BJ (cell line): ENCODE measurements at places on chromosomes 7 and 10.

GRCh38 chr10:125343118-125343925 is 183.0 kb upstream of the CTBP2 start:
- no peak for DNase-seq

GRCh38 chr7:151549644-151550043 is 29.9 kb upstream of the RHEB start:
- no peak for DNase-seq

DNA sequence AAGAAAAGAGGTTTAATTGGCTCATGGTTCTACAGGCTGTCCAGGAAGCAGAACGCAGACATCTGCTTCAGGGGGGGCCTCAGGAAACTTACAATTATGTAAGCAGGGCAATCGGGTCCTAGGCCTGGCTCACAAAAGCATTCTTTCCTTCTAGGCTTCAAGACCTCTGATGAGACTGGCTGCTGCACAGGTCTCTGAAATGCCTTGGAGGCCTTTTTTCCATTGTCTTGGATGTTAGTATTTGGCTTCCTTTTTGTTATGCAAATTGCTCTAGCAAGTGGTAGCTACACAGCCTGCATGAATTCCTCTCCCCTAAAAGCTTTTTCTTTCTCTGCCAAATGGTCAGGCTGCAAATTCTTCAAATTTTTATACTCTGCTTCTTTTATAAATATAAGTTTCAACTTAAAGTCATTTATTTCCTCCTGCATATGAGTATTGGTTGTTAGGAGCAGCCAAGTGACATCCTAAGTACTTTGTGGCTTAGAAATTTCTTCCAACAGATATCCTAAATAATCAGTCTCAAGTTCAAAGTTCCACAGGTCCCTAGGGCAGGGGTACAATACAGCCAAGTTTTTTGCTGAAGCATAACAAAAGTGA is 83.1 kb upstream of the SEMA3A start:
- no peak for DNase-seq

DNA sequence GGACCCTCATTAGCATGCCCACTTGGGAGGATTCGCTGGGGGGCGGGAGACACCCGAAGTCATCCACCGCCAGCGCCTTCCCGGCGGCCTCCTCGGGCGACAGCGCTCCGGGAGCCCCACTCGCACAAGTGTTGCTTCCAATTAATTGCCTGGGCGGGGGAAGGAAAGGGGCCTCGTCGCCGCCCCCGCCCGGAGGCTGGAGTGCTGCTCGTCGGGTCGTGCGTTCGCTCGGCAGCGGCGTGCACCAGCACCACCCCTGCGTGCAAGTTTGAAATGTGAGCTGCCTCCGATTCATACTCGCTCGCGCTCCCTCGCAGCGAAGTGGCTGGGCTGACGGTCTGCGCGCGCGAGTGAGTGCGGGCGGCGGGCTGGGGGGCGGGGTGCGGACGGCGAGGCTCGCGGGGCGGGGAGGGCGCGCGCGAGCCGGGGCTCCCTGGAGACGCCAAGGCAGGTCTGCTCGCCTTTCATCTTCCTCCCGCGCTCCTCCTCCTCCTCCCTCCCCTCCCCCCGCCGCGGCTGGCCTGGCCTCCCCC is 104.6 kb upstream of the PPIF start:
- no peak for DNase-seq

- DNase-seq: no peak
Measured at GRCh38 chr7:106010866-106011265, 47.8 kb downstream of the CDHR3 start.

- DNase-seq: no peak
Measured at GRCh38 chr7:93301736-93302135, 69.6 kb downstream of the VPS50 start.

- no peak for DNase-seq
Measured at GRCh38 chr10:65846541-65846940, 1079.3 kb upstream of the LRRTM3 start.

GRCh38 chr7:32256811-32257210 is 186.6 kb upstream of the PDE1C start:
- DNase-seq: no peak

DNA sequence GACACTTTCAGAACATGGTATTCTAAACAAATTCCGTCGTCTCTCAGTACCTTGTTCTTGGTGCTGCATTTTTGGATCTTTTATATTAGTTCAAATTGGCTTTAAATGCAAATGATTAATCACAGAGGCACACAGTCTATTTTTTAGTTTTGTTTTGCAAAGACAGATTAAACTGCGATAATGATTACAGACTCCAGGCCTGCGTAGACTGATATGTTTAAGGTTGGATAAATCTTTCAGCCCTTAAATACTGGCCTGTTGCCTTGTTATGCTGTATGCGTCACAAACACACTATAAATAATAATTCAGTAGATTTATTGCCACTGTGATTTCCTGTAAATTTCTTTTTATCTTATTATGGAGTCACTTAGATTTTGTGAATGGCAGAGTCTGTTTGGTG is 19.3 kb downstream of the CACNB2 start:
- DNase-seq: no peak

DNA sequence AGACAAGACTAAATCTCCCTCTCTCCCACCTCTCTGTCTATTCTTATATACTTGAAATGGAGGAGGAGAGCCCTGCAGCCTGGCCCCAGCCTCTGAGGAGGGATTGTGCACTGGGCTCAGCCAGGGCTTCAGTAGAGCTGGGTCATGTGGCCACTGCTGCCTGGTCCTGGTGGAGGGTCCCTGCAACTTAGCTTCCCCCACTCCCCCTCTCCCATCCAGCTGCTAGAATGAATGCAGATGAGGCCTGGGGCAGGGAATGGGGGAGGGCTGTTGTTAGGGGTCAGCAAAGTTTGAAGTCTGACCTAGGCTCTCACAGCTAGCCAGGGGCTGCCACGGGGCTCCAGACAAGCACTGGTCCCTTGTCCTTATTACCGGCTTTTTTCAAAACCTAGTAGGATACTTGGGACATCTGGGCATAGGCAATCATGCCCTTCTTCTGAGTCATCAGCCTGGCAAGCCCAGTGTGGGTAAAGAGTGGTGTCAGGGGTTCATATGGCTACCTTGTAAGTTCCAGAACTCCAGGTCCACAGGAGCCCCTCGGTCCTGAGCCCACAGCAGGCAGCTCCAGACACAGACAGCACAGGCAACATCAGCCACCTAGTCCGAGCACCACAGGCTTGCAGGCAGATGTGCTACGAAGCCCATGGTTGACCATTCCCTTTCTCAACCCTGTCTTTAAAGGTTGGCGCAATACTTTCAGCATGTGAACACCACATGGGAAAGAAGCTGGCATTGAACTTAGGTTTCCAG is 12.8 kb upstream of the CXCL12 start:
- DNase-seq: no peak

GRCh38 chr7:16916738-16917137 is 35.0 kb upstream of the AGR3 start:
- DNase-seq: no peak

- no peak for DNase-seq
Measured at GRCh38 chr10:89750441-89750840, 49.1 kb downstream of the KIF20B start.

DNA sequence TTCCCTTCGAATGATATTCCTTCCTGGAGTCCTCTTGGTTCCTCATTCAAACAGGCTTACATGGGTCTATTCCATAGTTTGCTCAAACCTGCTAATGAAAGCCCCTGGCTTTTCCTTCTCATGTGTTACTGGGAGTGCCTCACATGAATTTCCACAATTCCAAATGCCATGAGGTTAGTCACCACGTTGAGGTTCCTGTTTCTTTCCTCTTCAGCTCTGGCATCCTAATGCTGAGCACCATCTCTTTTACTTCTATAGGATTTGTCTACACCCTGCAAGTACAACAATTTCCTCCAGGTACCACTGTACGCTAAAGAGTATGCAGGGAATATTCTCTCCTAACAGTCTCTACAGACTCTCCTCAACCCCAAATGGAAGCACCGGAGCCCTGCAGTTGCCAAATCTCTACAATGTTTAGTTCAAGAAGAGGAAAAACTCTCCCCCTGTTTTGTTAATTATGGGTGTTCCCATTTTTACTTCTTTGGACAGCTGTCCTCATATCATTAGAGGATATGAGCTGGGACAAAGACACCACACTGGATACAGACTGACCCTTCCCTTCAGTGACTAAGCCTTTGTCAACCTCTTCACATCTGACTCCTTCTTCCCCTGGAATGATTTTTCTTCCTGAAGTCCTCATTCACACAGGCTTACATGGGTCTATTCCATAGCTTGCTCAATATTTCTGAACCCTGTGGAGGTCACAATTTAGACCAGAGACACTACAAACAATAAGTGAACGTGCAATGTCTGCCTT is 145.8 kb upstream of the BET1 start:
- DNase-seq: no peak

DNA sequence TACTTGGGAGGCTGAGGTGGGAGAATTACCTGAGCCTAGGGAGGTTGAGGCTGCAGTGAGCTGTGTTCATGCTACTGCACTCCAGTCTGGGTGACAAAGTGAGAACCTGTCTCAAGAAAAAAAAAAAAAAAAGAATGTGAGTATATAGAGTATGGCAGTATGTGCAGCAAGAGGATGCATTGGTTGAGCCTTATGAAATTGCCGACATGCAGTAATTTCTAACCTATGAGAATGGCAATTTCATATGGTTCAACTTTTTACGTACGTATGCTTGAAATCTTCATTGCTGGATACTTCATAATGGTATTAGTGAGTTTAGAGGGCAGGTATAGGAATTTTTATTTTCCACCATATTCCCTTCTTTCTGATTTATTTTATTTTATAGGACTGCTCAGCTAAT is 4.6 kb upstream of the FAM133B start:
- no peak for DNase-seq

- DNase-seq: no peak
Measured at GRCh38 chr10:4249841-4250586, 465.0 kb upstream of the KLF6 start.

DNA sequence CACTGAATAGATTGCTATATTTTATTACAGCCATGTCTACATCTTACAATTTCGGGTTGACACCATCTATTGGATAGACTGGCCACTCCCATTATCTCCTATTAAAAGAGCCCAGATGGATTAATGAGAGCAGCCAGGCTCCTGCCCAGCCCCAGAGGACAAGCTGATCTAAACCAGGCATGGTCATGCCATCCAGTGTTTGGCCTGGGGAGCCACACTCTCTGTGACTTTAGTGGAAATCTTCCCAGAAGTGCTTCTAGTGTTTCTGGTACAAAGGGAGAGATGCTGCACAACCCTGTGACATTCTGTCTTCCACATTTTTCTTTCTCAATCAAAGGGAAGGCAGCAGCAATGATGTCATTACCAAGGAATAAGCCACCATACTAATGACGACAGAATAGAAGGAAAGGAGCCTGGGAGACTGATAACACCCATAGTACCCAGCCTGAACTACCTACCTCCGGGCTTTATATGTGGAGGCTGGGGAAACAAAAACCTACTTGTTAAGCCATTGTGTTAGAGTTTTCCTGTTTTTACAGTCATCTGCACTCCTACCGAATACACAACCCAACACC is 5.0 kb downstream of the NEBL start:
- DNase-seq: no peak

DNA sequence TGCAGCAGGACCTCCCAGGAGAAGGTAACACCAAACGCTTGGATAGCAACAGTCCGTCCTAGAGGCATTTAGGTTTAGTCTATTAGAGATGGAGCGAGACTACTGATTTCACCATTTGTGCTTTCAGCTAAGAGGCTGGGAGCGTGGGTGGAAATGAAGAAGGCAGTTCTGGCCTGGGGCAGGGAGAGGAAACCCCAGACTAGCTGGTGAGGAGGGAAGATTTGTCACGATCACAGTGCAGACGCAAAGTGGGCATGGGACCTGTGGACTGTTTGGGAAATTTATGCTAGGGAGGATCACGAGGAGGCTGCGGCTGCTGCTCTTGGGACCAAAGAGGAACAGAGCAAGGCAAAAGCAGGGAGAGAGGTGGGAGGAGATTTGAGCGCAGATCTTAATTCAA is 130.4 kb upstream of the AOAH start:
- no peak for DNase-seq

GRCh38 chr7:133777701-133778100 is 349.4 kb upstream of the LRGUK start:
- DNase-seq: no peak

- DNase-seq: no peak
Measured at GRCh38 chr10:60498985-60499384, 109.3 kb upstream of the ANK3 start.

GRCh38 chr7:126843336-126843735 is 409.4 kb downstream of the GRM8 start:
- no peak for DNase-seq

DNA sequence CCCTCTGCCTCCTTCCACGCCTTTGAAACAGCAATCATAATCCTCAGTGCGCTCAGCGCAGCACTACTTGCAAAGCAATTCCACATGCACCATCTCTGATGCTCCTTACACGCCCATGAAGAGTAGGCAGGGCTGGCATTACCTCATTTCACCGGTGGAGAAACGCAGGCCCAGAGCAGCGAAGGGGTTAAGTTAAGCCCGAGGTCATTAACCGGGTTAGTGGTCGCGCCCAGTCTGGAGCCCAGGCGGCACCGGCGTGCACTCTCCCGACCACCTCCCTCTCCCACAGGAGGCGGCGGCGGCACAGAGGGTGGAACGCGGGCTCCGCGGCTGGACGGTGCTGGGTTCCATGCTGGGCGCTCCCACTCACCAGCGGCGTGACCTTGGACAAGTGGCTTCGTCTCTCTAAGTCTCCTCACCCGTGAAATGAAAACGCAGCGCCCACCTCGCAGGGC is 515 bp downstream of the FASTK start:
- no peak for DNase-seq

DNA sequence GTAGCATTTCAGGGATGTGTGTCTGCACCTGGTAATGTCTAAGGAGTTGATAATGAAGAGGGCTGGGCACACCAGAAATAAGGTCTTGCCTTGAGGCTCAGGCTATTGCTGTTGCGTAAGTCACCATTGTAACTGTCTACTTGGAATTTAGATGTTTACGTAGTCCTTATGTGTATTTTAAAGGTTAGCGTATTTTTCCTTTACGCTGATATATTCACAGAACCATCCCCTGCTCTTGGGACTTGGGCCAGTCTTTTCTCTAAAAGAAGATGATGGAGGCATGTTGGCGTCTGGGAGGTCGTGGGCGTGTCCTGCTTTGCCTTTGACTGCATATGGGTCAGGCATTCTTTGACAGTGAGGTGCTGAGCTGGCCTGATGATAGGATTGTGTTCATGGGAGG is 14.7 kb downstream of the WDR37 start:
- DNase-seq: no peak

- DNase-seq: no peak
Measured at GRCh38 chr10:30542001-30542894, 87.3 kb downstream of the LYZL2 start.
